T-cell (primary cell): ENCODE measurements at places on chromosomes 2 and 18. TPM values are rescaled to one million over a fixed set of nuclear protein-coding genes. Genes with fewer than 3 reads are reported as not detected.

SMARCAL1 gene
- total RNA-seq: 27.5 TPM

GRCh38 chr2:16633621-16634430 is 31.8 kb downstream of the CYRIA start:
- H3K27me3 ChIP-seq: no peaks in the 10 kb centered on the region
- no peaks in the 10 kb centered on the region for H3K36me3 ChIP-seq
- H3K4me3 ChIP-seq: no peak overlapping the region
- H3K4me1 ChIP-seq: peaks cover 23% of the 10 kb centered on the region
- no peak overlapping the region for H3K27ac ChIP-seq

GREB1L gene
- total RNA-seq: 0.09 TPM

DNA sequence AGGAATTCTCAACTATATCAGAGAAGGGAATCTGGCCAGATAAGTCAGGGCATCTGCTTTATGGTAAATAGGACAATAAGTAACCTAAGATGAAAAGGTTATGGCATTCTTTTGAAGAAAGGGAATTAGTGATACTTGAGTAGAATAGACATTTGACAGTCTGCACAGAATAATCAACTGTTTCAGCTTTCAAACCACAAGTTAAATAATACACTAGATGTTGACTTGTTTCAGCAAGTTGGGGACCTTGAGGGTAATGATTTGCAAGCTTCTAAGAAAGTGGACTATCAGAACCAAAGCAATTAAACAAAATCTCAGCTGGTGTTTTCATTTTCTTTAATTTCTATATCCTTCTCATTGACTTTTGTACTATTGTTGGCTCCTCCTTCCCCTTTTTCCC is 54.5 kb downstream of the SLC39A10 start:
- H3K36me3 ChIP-seq: no peaks in the 10 kb centered on the region
- H3K4me1 ChIP-seq: no peaks in the 10 kb centered on the region
- H3K27ac ChIP-seq: no peak overlapping the region

DNA sequence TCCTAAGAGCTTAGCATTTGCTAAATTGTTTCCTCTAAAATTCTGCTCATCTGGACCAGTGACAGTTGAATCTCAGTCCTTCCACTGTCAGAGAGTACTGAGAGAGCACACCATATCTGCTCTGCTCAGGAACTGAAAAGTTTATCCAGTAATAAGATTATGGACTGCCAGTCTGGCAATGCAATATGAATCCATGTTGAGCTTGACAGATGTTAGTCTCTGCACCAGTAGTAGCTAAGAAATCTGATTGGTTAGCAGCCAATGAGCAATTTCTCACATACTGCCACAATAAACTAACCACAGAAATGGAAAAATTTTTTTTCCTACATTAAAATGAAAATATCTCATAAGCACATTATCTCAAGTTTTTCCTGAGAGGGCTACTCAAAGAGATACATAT is 2.3 kb downstream of the PRKD3 start:
- H3K27me3 ChIP-seq: no peaks in the 10 kb centered on the region
- no peak overlapping the region for H3K4me3 ChIP-seq
- no peak for DNase-seq
- H3K36me3 ChIP-seq: no peaks in the 10 kb centered on the region
- no peak overlapping the region for H3K27ac ChIP-seq

- H3K4me3 ChIP-seq: no peak overlapping the region
- H3K27ac ChIP-seq: no peak overlapping the region
Observed at GRCh38 chr18:56382541-56382940, 255.9 kb downstream of the TXNL1 start.

GRCh38 chr2:201158111-201158929 is 24.6 kb upstream of the CASP10 start:
- no peak overlapping the region for H3K4me3 ChIP-seq
- H3K4me1 ChIP-seq: no peaks in the 10 kb centered on the region
- peaks cover 84% of the 10 kb centered on the region for H3K36me3 ChIP-seq
- no peaks in the 10 kb centered on the region for H3K27me3 ChIP-seq
- peak overlapping the region; percentile 71 for H3K27ac ChIP-seq

EGR4 gene
- total RNA-seq: not detected

DNA sequence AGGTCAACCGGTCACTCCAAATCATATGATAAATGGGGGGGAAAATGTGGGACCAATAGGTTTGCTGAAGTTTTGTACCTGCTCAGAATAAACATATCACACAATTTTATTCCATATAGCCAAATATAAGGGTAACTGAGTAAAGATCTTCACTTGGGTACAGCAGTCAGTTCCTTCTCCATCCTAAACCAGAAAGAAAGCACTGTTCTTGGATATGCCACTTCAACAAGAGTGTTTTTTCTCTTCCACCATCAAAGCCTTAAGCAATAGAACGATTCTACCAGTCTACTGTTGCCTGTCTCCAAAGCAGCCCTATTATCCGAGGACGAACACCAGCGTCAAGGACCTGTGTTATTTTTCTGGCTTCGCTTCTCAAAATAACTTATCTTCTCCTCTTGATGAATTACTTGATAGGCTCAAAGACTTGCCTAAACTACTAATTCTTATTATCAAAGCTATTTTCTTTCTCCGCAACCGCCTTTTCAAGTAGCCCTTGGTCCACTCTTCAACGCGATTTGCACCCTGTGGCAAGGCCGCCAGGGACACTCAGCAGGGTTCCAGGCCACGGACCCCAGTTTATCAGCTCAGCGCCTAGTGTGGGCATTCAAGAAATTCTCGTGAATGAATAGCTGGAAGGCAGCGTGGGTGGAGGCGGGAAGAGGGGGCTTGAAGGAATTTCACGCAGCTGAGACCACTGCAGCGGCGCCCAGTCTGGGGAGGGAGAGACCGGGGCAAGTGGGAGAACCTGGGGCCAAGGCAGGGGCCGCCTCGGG is 646 bp downstream of the ALS2 start:
- H3K4me3 ChIP-seq: peak overlapping the region; percentile 81
- peaks cover 14% of the 10 kb centered on the region for H3K4me1 ChIP-seq
- no peaks in the 10 kb centered on the region for H3K36me3 ChIP-seq
- DNase-seq: no peak
- H3K27me3 ChIP-seq: no peaks in the 10 kb centered on the region
- peak overlapping the region; percentile 77 for H3K27ac ChIP-seq

MTCL1 gene
- 0.98 TPM for total RNA-seq

UNC80 gene
- total RNA-seq: 0.09 TPM

DNA sequence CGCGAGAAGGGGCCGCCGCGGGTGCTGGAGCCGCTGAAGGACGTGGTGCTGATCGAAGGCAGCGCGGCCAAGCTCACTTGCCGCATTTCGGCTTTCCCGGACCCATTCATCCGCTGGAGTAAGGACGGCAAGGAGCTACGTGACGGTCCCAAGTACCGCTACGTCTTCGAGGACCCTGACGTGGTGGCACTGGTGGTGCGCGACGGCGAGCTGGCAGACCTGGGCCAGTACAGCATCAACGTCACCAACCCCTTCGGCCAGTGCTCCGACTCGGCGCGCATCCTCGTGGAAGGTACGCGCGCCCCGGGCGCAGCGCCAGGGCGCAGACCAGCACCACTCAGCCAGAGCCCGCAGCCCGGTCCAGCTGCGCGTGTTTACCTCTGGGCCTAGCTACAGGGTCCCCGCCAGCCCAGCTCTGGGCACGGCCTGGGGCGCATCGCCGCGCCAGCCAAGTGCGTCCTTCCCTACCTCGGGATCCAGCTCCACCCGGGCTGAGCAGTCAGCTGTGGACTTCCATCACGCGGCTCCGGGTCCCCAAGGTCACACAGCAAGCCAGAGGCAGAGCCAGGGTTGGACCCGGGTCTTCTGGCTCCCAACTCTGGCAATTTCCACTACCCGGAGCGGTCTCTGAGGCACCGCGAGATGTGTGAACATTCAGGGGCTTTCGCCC is 1.7 kb upstream of the GMPPA start:
- peaks cover 65% of the 10 kb centered on the region for H3K27me3 ChIP-seq
- H3K4me1 ChIP-seq: peaks cover 48% of the 10 kb centered on the region
- peak overlapping the region; percentile 72 for H3K4me3 ChIP-seq
- no peak for DNase-seq

- H3K36me3 ChIP-seq: no peaks in the 10 kb centered on the region
- H3K4me1 ChIP-seq: no peaks in the 10 kb centered on the region
- H3K4me3 ChIP-seq: no peak overlapping the region
Observed at GRCh38 chr18:60812921-60813320, 440.3 kb upstream of the MC4R start.

FIGN gene
- total RNA-seq: not detected

NGEF gene
- total RNA-seq: not detected

ERICH2 gene
- not detected for total RNA-seq

VPS54 gene
- total RNA-seq: 12.3 TPM

REG3A gene
- total RNA-seq: not detected

- H3K4me3 ChIP-seq: no peak overlapping the region
- peaks cover 9% of the 10 kb centered on the region for H3K4me1 ChIP-seq
- H3K27me3 ChIP-seq: peaks cover 5% of the 10 kb centered on the region
- no peaks in the 10 kb centered on the region for H3K36me3 ChIP-seq
Observed at GRCh38 chr2:148813603-148814065, 61.4 kb upstream of the KIF5C start.

STEAP3 gene
- total RNA-seq: 0.46 TPM

DNA sequence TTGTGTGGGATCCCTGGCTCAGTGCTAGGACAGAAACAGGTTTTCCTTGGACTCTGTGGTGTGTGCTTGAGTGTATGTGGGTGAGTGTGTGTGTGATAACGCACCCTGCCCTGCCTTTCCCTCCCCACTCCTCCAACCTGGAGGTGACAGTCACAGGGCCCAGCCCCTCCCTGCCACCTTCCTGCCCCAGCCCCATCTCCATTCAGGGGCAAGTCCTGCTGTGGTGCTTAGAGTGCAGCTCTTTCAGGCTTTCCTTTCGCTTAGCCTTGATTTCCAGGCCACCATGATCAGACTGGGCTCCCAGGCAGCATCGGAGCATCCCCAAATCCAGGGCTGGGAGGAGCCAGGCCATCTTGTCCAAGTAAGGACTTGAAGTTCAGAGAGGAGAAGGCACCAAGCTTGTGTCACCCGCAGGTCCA is 185.2 kb downstream of the ZFP36L2 start:
- no peaks in the 10 kb centered on the region for H3K27me3 ChIP-seq
- DNase-seq: no peak
- no peaks in the 10 kb centered on the region for H3K4me1 ChIP-seq
- no peaks in the 10 kb centered on the region for H3K36me3 ChIP-seq

GRCh38 chr2:212903413-212903812 is 248.0 kb downstream of the IKZF2 start:
- H3K36me3 ChIP-seq: no peaks in the 10 kb centered on the region
- no peaks in the 10 kb centered on the region for H3K27me3 ChIP-seq
- H3K4me1 ChIP-seq: no peaks in the 10 kb centered on the region
- H3K4me3 ChIP-seq: no peak overlapping the region
- no peak for DNase-seq

GRCh38 chr2:131023758-131024157 is 69.5 kb downstream of the FAM168B start:
- H3K27me3 ChIP-seq: peaks cover 22% of the 10 kb centered on the region
- H3K4me1 ChIP-seq: no peaks in the 10 kb centered on the region
- DNase-seq: no peak
- H3K27ac ChIP-seq: no peak overlapping the region
- H3K4me3 ChIP-seq: no peak overlapping the region
- no peaks in the 10 kb centered on the region for H3K36me3 ChIP-seq

ADAM23 gene
- 5.7 TPM for total RNA-seq

PSMA8 gene
- 0.35 TPM for total RNA-seq

DNA sequence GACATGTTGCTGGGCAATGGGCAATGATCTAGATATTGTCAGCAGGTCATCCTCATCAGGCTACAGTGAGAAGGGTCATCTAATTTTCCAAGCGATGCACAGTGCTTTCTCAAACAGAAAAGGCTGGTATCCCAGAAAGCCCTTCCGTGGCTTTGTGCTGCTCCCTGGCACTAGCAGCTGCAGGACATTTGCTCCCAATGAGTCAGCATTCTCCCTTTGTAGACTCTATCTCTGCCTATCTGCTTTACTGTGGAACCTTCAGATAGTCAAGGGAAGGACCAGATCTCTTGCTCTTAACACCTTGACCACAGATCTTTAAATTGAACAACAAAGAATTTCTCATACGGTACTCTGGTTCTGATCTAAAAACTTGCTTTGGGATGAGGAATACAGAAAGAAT is 101.4 kb downstream of the CDH2 start:
- H3K4me1 ChIP-seq: no peaks in the 10 kb centered on the region
- no peak overlapping the region for H3K27ac ChIP-seq
- no peak for DNase-seq
- no peaks in the 10 kb centered on the region for H3K27me3 ChIP-seq
- no peak overlapping the region for H3K4me3 ChIP-seq

- H3K27ac ChIP-seq: no peak overlapping the region
- H3K4me3 ChIP-seq: no peak overlapping the region
- DNase-seq: no peak
- H3K4me1 ChIP-seq: no peaks in the 10 kb centered on the region
- H3K27me3 ChIP-seq: no peaks in the 10 kb centered on the region
- H3K36me3 ChIP-seq: no peaks in the 10 kb centered on the region
Observed at GRCh38 chr2:205722283-205722918, 40.1 kb downstream of the NRP2 start.

CAPN13 gene
- not detected for total RNA-seq

- peaks cover 11% of the 10 kb centered on the region for H3K36me3 ChIP-seq
- H3K4me3 ChIP-seq: no peak overlapping the region
- no peaks in the 10 kb centered on the region for H3K4me1 ChIP-seq
- no peak for DNase-seq
Observed at GRCh38 chr2:85385746-85386145, 24.4 kb downstream of the CAPG start.

- H3K27me3 ChIP-seq: no peaks in the 10 kb centered on the region
- peak within 1 kb of the TSS; percentile 92 for H3K4me3 ChIP-seq
- H3K27ac ChIP-seq: peak within 1 kb of the TSS; percentile 84
- DNase-seq: peak; percentile 74
Observed at GRCh38 chr18:24014062-24014985, at the start of gene TTC39C. Gene TTC39C (plus strand): TSS chr18:24014754. CDS start chr18:24014872, 118 bp downstream.

DNA sequence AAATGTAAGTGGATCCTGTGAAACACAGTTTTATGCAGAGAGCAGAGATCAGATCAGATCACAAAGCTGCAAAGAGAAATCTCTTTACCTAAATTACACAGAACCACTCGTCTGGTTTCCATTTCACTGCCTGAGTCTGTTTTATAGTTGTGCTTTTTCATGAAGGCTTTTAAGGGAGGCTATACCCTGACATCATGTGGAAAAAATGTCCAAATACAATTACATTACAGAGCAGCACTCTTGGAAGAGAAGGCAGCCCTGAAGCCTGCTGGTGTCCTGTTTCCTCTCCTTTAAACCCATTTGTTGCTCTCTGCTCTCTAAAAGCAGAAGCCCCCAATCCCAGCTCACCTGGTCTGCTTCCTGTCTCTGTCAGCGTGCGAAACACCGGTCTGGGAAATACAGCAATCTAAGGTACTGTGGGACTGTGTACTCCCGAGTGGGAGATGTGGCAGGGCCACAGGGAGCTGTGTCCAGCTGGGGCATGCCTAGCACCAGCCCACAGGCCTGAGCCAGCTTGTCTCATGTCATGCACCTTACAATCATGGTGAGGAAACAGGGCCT is 24.8 kb upstream of the ZFP36L2 start:
- DNase-seq: no peak
- no peaks in the 10 kb centered on the region for H3K27me3 ChIP-seq
- H3K36me3 ChIP-seq: peaks cover 21% of the 10 kb centered on the region
- H3K4me1 ChIP-seq: no peaks in the 10 kb centered on the region
- no peak overlapping the region for H3K4me3 ChIP-seq

GRCh38 chr18:51739044-51739666 is 541.7 kb upstream of the MEX3C start:
- no peaks in the 10 kb centered on the region for H3K27me3 ChIP-seq
- no peaks in the 10 kb centered on the region for H3K36me3 ChIP-seq
- H3K27ac ChIP-seq: no peak overlapping the region
- no peak overlapping the region for H3K4me3 ChIP-seq

- H3K36me3 ChIP-seq: no peaks in the 10 kb centered on the region
- H3K4me1 ChIP-seq: no peaks in the 10 kb centered on the region
- H3K27ac ChIP-seq: no peak overlapping the region
- no peaks in the 10 kb centered on the region for H3K27me3 ChIP-seq
- no peak overlapping the region for H3K4me3 ChIP-seq
- DNase-seq: no peak
Observed at GRCh38 chr2:43714164-43714563, 37.9 kb upstream of the C1GALT1C1L start.
